Activated CD4-positive, CD25-positive, alpha-beta regulatory T cell treated with anti-CD3 and anti-CD28 coated beads, Interleukin-2, amount 50 U/mL, for 16 hours (primary cell): ENCODE measurements at places on chromosomes 4 and X.

GRCh38 chr4:133394971-133395627, 246.0 kb downstream of the PCDH10 start:
- no peak for DNase-seq

DNA sequence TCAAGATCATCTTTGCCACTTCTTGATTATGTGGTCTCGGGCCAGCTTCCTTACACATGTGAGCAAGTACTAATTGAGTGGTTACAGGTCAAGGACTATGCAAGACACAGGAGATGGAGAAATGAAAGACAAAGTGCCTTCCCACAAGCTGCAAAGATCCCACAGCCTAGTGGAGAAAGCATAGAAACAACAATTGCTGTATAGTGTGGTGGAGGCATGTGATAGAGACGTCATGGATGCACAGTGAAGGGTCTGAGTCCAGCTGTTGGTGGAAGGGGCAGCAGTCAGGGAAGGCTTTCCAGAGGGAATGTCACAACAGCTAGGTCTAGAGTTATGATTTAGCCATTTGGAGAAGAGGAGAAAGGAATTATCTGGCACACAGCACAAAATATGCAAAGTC, 210.6 kb downstream of the KDR start:
- no peak for DNase-seq

- DNase-seq, result no peak
Measured at GRCh38 chr4:77178560-77178959, 21.6 kb downstream of the CCNG2 start.

GRCh38 chr4:181176306-181176705, 1066.9 kb upstream of the TENM3 start:
- DNase-seq, result no peak

GRCh38 chr4:87327136-87327535, 4.5 kb upstream of the HSD17B13 start:
- no peak for DNase-seq

- no peak for DNase-seq
Measured at GRCh38 chrX:134718105-134718965, 60.1 kb upstream of the PLAC1 start.

GRCh38 chr4:169164669-169165415, 105.9 kb downstream of the SH3RF1 start:
- DNase-seq, result no peak

GRCh38 chrX:126695375-126695896, 124.1 kb upstream of the PRR32 start:
- no peak for DNase-seq

GRCh38 chr4:143375326-143376073, 38.8 kb downstream of the GAB1 start:
- DNase-seq, result no peak

DNA sequence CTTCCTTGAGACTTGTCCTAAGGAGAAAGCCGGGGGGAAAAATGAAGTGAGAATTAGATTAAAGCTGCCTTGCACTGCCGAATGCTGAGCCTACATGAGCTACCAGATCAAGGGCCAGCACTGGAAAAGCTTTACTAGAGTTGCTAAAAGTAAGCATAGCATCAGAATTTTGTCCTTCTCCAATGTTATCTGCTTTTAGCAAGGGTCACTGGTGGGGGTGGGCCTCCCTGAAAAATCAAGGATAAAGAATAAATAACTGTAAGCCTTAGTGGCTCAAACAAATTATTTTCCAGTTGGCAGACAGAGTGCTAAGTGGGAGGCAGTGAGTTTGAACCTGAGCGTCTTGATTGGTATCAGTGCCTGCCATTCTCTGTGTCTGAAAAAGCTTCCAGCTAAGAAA, 310.5 kb upstream of the PITX2 start:
- DNase-seq, result no peak

DNA sequence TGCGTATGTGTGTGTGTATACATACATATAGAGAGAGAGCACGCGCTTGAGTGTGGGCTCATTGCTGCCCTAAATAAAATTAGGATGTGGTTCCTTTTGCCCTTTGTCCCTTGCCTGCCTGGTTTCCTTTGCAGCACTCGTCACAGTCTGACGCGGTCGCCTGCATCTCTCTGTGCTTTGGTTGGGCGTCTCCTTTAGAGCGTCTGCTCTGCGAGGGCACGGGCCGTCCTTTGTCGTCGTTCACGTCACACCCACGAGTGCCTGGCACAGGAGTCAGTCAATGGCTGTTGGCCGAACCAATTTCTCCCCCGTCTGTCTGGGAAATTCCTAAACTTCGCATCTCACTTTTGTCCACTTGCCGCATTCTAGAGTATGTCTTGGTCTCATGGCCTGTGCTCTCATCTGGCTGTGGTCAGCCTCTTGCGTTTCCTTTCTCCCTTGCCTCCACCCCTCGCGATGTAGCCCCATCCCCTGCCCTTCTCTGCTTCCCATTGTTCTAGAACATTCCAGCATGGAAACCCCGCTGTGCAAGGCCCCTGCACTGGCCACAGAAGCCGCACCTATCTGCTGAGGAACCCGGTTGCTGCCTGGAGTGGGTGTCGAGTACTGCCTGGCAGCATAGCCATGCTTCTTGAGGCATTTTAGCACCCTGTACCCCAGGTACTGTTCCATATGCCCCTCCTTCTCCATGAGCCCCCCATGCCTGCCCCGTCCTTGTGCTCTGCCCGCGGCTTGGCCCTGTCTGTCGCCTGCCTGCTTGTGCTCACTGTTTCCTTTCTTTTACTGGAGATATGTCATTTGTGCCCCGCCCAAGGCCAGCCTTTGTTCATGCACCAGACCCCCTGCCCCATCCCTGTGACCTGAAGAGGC, 8.0 kb downstream of the MAEA start:
- no peak for DNase-seq

- no peak for DNase-seq
Measured at GRCh38 chr4:183722731-183723560, 63.9 kb downstream of the TRAPPC11 start.

DNA sequence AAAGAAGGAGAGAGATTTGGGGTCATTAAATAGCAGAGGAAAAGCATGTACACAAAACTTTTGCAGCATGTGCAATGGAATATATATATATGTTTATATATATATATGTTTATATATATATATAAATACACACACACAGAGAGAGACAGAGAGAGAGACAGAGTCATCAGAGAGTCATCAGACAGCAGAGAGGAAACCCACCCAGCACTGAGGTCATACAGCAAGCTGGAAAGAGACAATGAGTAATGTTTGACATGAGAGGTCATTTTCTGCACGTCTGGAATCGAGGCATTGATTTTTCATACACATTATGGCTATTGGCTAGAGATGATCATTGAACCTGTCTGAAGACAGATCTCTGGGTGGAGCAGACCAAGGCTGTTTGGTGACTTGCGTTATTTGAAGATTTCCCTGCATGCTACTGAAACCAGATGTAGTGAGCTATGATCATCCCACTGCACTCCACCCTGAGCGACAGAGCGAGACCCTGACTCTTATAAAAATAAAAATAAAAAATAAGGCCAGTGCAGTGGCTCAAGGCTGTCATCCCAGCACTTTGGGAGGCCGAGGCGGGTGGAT, 48.8 kb upstream of the SHOX start:
- DNase-seq, result no peak

DNA sequence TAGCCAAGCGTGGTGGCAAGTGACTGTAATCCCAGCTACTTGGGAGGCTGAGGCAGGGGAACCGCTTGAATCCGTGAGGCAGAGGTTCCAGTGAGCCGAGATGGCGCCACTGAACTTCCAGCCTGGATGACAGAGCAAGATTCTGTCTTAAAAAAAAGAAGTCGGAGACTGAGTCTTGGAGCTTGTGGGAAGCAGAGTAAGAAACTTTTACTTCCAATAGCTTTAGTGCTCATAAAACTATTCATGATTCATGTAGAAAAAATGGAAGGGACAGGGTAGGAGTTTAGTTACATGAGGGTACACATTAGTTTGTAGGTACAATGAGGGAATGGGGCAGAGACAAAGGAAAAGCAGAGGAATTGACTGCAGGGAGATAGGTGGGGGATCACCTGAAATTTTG, 19.3 kb downstream of the RAP2C start:
- no peak for DNase-seq

DNA sequence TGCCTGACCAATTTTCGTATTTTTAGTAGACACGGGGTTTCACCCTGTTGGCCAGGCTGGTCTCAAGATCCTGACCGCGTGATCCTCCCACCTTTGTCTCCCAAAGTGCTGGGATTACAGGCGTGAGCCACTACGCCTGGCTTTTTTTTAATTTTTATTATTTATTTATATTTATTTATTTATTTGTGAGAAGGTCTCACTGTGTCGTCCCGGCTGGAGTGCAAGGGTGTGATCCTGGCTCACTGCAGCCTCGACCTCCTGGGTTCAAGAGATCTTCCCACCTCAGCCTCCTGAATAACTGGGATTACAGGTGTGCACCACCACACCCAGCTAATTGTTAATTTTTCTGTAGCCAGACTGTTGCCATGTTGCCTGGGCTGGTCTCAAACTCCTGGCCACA, 141.1 kb downstream of the CRLF2 start:
- DNase-seq, result no peak

DNA sequence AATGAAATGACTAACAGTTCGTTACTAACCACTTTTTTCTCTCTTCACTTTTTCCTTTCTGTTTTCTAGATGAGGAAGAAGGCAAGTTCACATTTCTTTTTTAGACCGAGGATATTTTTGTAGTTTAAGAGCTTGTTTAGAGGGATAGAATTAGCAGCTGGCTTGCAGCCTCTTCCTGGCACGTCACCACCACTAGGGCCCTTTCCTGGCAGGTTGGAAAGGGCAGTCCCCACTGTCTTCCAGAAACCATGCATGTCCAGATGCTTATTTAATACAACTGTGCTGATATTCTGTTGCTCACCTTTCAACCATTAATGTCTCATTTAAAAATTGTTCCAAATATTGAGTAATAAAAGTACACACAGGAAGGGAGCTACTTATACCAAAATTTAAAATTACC, 209.5 kb upstream of the PACRGL start:
- no peak for DNase-seq

GRCh38 chrX:43861750-43862149, 20.5 kb downstream of the MAOB start:
- no peak for DNase-seq

DNA sequence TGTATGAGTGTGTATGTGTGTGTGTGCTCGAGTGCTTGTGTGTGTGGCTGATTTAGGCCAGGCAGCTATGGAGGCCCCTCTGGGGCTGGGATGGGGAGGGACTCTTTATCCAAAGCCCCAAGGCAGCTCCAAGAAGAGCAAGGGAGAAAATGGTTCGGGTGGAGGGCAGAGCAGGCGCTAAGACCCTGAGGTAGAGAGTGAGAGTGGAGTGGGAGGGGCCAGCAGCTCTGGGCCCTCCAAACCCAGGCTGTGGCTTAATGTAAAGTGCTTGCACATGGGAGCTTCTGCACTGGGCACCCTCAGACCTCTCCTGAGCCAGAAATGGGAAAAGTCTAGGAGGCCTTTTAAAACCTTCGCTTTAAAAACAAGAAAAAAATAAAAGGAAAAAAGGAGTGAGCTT, 233.5 kb upstream of the PSAPL1 start:
- no peak for DNase-seq
